Fibroblast of villous mesenchyme (primary cell): ENCODE measurements at places on chromosomes 1 and 21. TPM values are rescaled to one million over a fixed set of nuclear protein-coding genes. Genes with fewer than 3 reads are reported as not detected.

Gene A3GALT2
- total RNA-seq: not detected in 2 replicates

Gene RPE65
- not detected in 2 replicates for total RNA-seq

DNA sequence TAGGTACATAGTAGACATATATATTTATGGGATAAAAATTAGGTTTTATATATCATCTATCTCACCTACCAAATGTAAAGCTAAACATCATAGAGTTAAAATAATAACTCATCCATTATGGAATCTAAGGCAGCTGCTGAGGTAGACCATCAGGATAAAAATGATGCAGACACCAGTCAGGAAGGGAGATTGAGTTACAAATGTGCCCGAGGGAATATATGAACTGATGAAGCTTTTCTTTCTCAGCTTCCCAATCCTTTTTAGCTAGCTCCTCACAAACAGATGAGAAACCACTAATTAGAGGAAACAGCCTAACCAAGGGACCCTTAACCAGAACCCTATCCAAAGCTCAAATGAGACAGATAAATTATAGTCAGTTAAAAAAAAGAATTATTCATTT is 20.9 kb downstream of the TTLL7 start:
- DNase-seq: no peak

- DNase-seq: no peak
These were observed 44.5 kb upstream of the PPIH start for GRCh38 chr1:42613803-42614131.

- no peak for DNase-seq
These were observed 3.2 kb upstream of the RAB3GAP2 start for GRCh38 chr1:220275430-220275829.

Gene TBX15
- under 0.01 TPM in 2 replicates for total RNA-seq

- peak; percentile 84 for DNase-seq
These were observed 131.2 kb upstream of the UBE2U start for GRCh38 chr1:64072089-64072793.

Gene CCDC17
- 1.3 and 1.6 TPM in 2 replicates for total RNA-seq

Gene CYP4A22
- total RNA-seq: not detected in 2 replicates

GRCh38 chr1:183002267-183002666 is 21.0 kb upstream of the LAMC1 start:
- no peak for DNase-seq

GRCh38 chr21:46171585-46171984 is 12.7 kb downstream of the SPATC1L start:
- no peak for DNase-seq
